ENCODE measurements at places on chromosomes 5 and 9.

DNA sequence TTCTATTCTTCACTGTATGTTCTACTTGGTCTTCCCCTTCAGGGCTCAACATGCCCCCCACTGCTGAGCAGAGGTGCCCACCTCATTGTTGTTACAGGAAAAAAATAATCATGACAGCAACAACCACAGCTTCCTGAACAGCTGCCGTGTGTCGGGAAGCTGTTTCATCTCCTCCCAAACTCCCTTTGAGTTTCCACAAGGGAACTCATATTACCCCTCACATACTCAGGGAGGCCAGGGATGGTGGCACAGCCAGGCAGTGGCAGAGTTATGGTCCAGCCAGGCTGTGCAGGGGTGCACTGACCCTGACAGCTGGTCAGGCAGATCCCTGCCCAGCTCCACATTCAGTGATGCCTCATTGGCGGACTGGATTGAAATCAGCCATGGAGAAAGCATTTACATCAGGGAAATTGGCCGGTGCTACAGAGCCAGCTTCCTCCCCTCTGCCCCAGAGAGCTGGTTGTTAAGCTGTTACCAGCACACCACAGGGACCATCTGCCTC, 37.3 kb downstream of the SARDH start:
- no peak for DNase-seq

DNA sequence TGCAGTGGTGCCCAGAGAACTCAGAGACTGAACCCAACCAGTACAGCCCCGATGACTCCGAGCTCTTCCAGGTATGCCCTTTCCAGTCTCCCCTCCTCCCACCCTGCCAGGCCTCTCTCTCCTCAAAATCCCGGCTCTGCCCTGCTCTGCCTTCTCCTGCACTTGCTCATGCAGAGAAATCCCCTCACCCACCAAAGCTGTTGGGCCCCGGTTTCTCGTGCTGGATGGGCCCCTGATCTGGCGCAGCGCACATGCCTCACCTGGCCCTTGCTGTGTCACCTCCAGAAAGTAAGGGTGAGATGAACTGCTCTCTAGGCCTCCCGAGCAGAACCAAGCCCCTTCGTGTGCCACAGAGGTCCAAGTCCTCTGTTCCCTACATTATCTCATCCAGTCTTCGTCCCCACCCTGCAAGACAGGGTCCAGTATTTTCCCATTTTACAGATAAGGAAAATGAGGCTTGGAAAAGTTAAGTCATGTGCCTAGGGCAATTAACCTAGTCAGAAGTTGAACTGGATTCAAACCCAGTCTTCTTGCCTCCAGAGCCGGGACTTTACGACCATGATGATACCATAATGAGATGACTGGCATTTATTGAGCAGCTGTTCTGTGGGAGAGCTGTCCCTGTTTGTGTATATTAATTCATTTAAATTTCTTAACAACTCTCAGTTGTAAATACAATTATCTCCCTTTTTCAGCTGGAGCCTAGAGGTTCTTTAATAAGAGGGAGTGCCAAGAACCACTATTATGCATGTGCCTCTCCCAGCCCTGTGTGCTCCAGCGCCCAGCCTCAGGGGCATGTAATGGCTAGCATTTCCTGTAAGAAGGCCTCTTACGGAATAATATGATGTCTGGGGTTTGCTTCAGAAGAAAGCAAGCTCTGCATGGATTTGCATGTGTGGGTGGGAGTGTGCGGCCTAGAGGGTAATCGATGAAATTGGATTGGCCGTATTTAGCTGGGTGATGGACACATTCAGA, 90.7 kb downstream of the PPARGC1B start:
- no peak for DNase-seq

DNA sequence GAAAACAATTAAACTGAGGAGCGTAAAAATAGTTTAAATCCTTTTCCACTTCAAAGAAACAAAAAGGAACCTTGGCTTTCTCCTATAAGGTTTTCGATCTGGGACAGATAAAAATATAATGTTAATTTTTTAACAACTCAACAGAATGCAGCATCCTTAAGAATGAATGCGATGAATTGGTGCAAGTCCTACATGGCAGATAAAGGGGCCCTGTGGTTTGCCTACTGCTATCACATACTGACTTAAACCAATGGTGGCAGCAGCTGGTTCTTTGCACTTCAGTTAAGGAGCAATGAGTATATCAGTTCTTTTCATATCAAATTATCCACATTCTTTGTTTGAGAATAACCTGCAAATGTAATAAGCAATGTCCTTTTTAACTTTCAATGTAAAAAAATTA, 12.4 kb upstream of the TYRP1 start:
- no peak for DNase-seq

- DNase-seq = no peak
Measured at GRCh38 chr5:171386006-171386671, 1.5 kb upstream of the NPM1 start.

DNA sequence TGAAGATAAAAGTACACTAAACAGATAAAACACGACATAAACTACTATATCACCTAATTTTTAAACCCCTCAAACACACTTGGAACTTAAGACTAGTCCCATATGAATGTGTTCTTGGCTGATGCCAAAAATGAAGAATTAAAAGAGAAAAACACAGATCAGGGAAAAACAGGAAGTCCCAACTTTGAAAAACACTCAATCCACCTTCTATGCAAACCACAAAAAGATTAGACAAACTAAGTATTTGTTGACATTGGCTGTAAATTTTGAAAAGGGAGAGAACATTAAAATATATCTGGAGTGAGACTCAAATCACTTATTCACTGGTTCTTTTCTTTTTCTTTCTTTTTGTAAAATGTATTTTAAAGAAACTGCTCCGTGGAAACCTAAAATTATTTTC, 81.4 kb downstream of the ANKH start:
- no peak for DNase-seq

- no peak for DNase-seq
Measured at GRCh38 chr9:93896093-93896492, 59.1 kb downstream of the BARX1 start.

DNA sequence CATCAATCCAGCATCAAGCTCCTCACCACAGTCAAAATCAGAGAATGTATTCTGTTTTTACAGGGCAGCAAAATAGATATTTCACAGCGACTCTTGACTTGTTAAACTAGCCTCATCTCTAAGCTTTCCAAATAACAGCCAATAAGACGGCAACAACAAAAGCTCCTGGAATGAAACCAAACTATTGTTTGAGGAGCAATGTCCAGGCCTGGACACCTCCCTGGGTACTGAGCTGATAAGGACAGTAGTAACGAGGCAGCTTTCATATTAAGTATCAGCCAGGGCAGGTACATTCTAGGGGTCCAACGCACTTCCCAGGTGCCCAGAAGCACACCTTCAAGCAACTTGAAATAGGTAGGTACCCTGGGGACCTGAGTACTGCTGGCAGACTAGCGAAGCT, 260.3 kb downstream of the ENC1 start:
- no peak for DNase-seq

GRCh38 chr5:17305964-17306725, 88.7 kb downstream of the BASP1 start:
- no peak for DNase-seq

GRCh38 chr9:100394032-100394695, 32.8 kb upstream of the MSANTD3 start:
- DNase-seq = no peak

DNA sequence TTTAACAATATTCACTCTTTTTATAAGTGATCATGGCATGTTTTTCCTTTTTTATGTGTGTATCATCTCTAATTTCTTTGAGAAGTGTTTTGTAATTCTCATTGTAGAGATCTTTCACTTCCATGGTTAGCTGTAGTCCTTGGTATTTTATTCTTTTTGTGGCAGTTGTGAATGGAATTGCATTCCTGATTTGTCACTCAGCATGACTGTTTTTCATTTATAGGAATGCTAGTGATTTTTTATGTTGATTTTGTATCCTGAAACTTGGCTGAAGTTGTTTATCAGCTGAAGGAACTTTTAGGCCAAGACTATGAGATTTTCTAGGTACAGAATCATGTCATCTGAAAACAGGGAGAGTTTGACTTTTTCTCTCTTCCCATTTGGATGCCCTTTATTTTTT, 13.1 kb upstream of the SPINK13 start:
- no peak for DNase-seq

DNA sequence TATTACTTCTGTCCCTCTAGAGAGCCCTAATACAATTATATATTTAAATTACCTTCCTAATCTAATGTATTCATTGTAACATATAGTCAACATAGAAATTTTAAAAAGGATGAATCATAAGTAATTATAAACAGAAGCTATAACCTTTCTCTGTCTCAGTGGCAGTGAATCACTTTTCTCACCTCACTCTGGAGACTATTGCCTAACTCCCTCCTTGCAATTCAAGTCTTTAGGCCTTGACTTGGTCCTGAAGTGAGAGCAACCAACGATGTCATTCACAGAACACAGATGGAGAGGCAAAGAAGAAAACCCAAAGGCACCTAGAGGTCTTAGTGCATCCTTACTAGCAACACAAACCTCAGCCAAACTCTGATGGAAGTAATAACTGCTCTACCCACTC, 133.3 kb upstream of the DPYSL3 start:
- DNase-seq = no peak

DNA sequence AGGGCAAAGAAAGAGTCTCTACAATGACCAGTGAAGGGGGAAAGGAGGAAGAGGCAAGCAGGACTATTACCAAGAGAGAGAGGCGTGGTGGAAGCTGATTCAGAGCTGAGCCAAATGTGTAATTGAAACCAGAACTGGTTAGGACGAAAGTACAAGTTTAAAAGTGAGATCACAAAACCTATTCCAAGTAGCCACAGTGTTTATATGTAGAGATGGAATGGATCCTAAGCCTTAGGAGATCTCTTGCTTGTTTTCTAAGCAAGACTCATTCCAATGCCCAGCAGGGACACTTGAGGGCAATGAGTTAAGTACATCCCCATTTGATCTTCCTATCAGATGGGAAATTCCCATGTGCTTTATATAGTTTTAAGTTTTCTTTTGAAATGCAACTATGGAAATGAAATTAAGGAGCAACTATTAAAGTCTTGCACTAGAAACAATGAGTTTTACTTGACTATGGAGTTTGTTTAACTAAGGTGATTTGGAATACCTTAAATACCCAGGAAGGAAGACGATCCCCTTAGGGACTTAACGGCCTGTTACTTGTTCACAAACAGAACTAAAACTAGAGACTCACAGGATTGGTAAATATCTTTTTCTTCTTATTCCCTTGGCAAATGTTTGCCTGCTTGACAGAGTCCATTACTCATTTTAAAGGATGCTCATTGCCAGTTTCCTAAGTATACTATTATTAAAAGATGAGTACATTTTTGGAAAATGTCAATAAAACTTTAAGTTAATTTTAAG, 51.1 kb upstream of the SNX2 start:
- DNase-seq = peak; percentile 70

DNA sequence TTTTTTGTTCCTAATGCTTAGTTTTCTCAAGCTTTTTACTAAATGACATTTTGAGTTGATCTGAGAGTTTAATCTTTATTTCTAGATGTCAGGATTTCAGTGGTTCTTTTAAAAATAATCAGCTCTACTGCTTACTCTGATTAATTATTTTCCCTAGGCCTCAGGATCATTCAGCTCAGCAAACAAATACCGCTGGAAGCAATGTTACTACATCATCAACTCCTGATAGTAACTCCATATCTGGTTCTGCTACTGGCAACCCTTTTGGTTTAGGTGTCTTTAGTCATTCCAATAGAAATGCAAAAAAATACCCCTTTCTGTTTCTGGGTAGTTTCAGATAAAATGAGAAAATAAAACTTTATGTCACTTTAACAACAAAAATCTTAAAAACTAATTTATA, 5.6 kb upstream of the IDNK start:
- no peak for DNase-seq

DNA sequence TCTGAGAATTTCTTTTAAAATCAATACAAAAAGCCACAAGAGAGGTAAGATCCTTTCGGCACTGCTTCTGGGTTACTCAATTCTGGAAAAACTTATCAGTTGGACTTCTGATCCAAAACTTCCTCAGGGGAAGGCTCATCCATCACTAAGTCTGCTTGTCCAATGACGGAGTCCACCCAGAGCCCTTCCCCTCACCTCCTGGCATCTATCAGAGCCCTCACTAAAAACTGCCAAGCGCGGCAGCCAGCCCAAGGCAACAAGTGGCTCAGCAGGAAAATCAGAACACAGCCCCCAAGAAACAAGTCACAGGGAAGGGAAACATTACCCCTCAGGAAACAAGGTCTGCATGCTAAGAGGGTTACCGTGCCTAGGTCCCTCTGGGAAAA, 869 bp upstream of the ESM1 start:
- no peak for DNase-seq

GRCh38 chr5:40689438-40689837, 9.7 kb downstream of the PTGER4 start:
- peak; percentile 83 for DNase-seq

DNA sequence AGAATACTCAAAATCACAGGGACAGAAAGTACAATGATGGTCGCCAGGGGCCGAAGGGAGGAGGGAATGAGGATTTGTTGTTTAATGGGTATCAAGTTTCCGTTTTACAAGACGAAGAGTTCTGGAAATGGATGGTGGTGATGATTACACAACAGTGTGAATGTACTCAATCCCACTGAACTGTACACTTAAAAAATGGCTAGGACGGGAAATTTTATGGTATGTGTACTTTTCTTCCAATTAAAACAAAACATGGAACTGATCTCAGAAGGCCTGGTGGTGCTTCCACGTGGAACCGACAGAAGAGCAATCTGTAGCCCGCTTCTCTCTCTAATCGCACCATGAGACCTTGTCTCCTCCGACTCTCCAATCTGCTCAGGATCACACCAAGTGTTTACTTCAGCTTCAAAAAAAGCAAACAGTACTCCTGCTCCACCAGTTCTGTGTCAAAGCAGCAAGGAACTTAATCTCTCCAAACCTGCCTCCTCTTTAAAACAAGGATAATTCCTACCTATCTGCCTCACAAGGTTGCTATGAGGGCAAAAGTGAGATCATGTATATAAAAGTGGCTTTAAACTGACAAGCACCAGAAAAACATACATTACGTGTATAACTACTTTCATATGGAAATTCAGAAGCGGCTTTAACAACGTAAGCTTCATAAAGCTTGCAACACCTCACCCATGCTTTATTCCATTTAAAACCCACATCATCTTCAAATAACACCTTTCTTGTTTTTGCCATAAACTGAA, 2.1 kb downstream of the ECPAS start:
- no peak for DNase-seq

GRCh38 chr5:66898241-66898995, 298.2 kb downstream of the CD180 start:
- DNase-seq = no peak

DNA sequence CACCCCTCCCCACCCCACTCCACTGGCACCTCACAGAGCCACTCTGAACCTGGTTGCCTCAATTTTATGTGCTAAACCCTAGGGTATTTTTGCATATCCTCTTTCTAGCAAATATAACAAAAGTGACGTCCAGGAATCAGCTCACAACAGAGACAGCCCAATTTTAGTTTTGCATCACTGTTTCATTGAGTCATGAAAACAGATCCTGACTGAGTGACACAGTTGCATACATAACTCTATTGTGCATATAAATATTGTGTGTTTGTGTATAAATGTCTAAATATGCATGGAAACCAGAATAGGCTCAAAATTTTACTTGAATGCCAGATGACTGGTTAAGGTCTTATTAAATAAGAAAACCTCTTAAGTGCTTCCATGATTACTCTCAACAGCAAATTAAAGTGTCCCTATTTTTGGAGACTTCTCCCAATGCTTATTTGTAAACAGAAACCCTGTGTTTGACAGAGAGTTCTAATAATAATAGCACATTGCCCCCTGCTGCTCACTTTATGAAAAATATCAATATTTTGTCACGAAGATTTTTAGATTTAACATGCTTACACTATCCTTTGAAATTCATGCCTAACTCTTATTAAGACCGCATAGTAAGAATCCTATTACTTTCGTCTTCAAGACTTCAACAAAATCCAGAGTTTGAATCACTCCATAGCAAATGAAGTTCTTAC, 75.5 kb upstream of the PRRC1 start:
- no peak for DNase-seq

- DNase-seq = no peak
Measured at GRCh38 chr9:93654351-93654961, 78.1 kb downstream of the PHF2 start.

All from AG04450 (cell line).